ENCODE measurements at places on chromosomes 12 and 14.
A peak's percentile ranks its signal among the peaks of the same experiment; 100 is the strongest.

DNA sequence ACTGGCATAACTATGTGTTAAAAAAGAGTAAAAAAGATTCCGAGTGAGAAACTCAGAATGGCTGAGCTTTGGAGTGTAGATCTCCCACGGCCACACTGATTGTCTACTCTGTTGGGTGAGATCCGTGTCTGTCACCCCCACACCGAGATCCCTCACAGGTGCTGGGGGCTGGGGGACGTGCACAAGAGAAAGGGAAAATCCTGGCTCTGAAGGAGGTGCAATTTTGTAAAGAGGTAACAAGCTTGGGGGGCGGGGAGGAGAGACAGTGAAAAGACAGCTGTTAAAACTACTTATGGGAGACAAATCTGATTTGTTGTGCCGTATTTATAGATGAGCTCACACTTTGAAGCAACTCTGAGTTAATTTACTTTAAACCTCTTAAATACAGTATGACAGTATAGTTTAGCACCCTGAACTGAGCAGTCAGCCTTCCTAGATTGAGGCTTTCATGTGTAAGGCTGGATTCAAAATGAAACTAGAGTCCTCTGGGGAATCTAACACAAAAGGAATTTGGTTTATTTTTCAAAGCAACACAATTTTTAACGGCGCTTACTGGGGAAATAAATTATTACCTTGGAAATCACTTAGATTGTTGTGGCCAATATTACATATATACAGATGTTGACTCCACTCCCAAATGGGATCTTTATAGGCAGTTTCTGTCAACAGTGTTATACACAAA is 167.4 kb upstream of the RGS6 start:
- no peak for DNase-seq

DNA sequence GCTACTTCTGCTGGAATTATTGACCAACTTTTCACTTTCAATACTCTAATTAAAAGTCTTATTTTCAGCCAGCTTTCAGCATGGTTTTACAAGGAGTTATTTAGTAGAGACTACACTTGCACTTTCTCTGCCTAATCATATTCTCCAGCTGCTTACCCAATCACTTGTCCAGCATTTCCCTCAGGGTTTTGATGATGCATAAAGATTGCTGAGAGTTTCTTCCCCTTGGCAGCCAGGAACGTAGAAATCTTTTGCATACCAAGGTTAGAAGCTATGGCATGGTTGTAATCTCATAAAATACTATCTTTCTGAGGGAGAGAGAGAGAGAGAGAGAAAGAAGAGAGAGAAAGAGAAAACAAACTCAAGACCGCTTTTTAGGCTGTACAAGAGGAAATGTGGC is 10.8 kb downstream of the OR4Q3 start:
- DNase-seq = no peak

DNA sequence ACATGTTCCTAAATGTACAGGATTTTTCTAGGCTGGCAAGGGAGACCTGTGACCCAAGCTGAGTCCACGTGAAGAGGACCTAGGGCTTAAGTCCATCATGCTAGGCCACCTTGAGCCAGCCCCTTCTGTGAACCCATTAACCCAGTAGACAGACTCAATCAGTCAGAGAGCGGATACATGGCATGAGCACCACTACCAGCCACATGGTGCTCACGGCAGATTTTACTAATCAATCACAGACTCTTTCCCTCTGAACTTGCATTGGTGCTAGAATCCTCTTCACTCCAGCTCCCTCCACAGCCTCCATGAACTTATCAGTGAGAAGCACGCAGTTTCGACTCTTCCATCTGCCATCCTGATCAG is 9.0 kb downstream of the PHETA1 start:
- no peak for DNase-seq

DNA sequence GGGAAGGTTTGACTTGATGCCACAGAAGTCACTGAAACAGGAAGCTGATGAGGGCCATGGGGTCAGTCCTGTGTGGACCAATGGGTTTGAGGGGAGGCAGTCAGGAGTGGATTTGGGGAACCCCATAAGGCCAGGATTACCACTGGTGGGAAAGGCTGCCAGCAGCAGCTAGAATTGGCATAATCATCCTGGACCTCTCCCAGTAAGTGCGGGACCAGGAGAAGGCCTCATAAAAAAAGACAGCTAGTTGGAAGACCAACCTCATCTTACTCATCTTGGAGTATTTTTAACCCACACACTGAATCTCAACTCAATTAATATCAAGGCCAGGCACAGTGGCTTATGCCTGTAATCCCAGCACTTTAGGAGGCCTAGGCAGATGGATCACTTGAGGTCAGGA is 22.7 kb downstream of the TBX3 start:
- no peak for DNase-seq

DNA sequence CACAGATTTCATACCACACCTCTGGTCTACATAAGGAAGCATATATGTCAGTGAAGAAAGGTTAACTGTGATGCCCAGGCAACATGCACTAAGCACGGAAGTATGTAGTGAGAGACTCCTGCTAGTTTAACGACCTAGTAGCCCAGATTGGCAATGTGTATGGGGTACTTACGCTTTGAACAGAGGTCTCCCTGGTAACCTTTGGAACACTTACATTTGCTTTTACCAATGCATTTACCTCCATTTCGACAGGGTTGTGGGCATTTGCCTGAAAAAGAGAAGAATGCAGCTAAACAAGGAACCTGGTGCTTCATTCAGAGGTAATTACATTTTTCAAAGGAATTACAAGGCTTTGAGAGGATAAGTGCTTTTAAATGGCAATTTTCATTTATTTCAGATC is 65.2 kb downstream of the WIF1 start:
- DNase-seq = peak; percentile 68

DNA sequence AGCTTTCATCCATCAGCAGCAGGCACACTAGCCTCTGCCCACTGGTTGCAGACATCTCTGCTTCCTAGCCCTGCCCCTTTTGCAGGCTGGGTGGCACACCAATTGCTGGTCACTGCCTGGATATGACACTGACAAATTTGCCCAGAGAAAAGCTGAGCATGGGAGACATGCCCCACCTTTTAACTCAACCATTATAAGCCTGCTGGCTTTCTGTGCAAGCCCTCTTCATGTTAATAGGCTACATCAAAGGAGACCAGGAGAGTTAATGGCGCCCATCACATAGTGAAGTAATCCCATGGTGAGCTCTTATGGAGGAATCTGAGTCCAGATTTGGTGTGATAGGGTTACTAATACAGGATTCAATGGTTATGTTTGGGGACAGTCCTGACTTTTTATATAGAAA is 139.2 kb downstream of the KICS2 start:
- DNase-seq = no peak

DNA sequence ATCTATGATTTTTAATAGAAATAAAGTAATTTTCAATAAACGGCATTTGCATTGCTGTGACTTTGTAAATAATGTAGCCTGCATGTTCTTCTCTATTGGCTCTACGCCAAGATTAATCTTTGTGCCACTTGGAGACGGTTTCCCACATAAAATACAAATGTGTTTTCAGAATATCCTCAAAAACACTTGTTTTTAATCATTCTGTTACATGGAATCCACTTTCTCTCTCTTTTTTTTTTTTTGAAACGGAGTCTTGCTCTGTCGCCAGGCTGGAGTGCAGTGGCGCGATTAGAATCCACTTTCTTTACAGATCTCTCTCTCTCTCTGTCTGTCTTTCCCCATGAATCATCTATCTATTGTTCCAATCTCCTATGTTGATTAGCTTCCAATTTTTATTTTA is 22.8 kb upstream of the SSPN start:
- DNase-seq = no peak

- DNase-seq = no peak
These were observed 10.7 kb downstream of the VDR start for GRCh38 chr12:47894068-47894467.

DNA sequence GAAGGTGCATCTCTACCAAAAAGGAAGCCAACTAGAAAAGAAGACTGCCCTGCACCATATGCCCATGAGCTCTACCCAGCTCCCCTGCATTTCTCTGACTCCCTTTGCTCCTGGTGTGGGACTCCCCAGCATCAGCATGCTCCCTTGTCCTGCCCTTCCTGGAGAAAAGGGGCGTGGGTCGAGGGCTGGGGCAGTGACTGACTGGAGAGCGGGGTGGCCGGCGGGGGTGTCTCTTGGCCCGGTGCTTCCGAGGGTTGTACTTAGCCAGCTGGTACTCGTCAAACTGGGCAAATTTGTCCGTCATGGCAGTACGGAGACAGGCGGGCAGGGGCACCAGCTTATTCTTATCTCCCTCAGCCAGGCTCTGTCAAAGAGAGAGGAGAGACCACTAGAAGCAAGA is 9.8 kb downstream of the TEP1 start:
- no peak for DNase-seq

- DNase-seq = no peak
These were observed 5.1 kb downstream of the E2F7 start for GRCh38 chr12:77060136-77060882.

DNA sequence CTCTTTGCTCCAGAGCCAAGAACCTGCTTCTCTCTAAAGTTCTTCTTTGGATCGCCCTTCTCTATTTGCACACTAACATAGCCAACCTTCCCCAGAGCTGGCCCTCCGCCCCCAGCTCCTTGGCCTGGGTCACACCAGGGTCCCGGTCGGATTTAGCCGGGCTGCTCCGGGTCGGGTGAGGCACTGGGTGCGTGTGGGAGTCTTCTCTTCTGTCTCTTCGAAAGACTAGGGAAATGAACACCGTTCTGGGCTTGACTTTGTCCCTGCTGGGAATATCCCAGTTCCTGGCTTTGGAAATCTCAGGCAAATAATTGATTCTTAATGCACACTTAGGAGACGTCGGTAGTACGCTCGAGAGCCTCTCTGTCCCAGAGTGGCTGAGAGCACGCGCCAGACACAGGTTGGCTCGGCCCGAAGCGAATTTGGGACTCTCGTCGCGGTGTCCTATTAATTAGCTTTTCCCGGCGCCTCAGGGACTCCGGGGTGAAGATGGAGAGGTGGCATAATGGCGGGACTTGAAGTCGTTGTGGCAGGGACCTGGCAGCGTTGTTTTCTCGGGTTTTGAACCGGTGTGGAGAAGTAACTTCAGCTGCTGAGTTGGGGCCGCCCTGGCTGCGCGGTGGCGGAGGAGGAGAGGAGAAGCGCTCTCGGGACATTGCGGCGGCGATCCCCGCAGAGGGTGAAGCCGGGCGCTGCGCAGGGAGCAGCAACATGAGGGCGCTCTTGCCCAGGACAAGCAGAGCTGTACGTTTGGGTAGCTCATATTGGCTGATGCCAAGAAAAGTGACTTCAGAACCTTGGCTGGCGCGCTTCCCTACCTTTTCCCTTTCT is 7.5 kb downstream of the FOXG1 start:
- DNase-seq = peak; percentile 73

DNA sequence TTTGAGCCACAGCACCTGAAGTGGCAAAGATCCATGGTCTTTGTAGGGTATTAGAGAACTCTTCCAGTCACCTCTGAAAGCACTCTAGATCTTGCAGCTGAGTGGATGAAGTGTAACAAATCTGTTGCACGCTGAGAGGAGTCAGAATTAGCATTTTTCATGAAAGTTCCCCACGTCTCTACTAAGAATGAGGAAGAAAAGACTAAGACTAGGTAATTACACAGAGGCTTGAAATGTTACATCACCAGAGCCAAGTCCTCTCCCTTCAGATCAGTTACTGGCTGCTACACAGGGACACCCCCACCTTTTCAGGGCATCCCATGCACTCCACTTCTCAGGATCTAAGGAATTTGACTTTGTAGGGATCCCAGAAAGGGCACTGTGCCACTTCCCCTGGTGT is 98.6 kb upstream of the FKBP4 start:
- DNase-seq = no peak

All from iPS DF 19.7 (cell line).